ENCODE measurements at places on chromosomes 7 and 10.

DNA sequence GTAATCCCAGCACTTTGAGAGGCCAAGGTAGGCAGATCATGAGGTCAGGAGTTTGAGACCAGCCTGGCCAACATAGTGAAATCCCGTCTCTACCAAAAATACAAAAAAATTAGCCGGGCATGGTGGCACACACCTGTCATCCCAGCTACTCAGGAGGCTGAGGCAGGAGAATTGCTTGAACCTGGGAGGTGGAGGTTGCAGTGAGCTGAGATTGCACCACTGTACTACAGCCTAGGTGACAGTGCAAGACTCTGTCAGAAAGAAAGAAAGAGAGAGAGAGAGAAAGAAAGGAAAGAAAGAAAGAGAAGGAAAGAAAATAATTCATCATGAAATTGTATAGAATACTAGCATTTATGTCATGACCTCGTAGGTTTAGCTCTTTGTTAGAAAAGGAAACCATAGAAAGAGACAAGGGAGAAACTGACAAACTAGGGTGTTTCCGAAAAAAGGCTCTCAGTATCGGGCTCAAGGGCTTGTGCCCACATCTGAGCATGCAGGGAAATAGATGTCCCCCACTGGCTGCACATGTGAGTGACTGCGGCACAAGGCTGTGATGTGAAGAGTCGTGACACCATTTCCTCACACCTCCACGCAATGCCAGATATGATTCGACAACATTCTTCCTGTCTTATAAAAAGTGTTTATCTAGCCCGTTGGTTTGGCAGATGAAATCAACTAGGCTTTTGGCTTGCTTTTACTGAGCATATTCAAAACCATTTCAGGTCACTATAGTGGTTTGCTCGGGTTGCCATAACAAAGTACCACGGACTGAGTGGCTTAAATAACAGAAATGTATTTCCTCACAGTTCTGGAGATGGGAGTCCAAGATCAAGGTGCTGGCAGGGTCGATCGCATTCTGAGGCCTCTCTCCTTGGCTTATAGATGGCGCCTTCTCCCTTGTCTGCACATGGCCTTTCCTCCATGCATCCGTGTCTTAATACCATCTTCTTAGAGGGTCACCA is 2.0 kb downstream of the SRGN start:
- peak; percentile 30 for DNase-seq

DNA sequence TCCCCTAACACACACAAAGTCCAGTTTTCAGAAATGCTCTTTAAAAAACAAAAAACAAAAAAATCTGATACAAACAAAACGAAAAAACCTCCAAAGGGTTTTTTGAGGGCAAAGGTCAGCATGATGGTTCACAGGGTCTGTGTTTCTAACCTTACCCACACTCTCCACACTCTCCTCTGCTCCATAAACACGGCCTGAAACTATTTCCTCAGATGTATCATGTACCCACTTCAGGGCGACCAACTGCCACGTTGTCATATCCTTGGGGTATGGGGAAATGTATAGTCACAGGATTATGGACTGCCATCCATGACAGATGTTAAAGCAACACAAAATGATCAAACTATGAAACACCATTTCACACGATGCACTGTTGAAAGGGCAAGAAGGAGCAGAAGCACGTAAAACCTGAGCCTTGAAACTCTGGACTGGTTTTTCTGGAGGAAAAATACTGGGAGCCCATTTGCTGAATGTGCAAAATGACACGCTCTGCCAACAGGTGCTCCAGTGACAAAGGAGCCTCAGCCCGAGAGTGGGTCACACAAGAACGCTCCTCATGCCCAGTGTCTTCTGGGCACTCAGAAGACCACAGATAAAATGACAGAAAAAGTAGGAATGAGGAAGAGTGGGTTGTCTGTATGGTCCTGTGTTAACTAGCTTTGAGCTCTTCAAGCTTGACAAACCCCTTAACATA is 15.8 kb downstream of the NAPEPLD start:
- DNase-seq, result peak; percentile 47

DNA sequence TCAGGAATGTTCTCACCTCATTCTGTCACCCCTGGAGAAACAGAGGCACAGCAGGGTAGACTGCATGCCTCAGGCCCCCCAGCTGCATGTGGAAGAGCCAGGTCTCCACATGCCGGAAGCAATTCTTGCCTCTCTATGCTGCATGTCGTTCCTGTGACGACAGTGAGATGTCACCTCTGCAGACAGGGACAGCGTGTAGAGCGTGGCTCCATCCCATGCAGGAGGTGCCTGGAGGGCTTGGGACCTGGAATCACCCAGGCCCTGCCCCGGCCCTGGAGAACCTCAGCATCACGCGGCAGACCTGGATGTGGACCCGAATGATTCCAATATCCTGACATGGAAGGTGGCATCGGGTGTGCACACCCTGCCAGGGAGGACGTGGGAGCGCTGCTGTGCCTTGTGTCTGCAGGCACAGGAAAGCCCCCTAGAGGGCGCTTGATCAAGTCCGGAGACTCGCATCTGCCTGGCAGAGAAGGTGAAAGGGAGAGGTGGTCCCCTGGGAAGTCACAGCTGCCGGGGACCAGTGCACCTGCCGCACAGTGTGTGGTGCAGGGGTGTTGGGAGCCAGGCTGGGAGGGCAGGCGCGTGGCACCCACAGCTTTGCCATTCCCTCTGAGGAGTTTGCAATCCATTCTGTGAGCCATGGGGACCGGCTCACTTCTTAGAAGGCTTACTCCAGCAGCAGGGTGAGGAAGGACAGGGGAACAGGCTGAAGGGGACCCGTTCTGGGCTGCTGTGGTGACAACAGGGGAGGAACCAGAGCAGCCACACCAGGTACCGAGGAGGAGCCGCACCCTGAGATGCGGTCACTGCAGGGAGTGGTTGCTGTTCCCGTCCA is 45.3 kb upstream of the EN2 start:
- DNase-seq, result peak; percentile 80

DNA sequence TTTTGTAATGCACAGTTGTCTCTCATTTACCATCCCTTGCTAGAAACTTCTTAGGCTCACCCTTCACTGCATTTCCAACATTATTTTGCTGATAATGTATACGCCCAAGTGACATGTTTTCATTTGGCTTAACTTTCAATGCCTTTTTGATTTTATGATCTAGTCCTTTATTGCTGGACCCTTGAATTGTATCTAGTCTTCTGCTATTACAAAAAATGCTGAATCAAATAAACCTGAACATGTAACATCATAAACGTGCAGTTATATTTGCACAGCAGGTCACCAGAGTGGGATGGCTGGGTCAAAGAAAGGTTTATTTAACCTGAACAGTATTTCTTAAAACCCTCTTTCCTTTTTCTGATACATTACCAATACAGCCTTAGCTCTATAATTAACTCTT is 63.0 kb downstream of the MINDY3 start:
- DNase-seq, result no peak

GRCh38 chr10:62684911-62685310 is 119.6 kb upstream of the ADO start:
- no peak for DNase-seq

GRCh38 chr7:82247814-82248433 is 195.7 kb downstream of the CACNA2D1 start:
- DNase-seq, result peak; percentile 21

DNA sequence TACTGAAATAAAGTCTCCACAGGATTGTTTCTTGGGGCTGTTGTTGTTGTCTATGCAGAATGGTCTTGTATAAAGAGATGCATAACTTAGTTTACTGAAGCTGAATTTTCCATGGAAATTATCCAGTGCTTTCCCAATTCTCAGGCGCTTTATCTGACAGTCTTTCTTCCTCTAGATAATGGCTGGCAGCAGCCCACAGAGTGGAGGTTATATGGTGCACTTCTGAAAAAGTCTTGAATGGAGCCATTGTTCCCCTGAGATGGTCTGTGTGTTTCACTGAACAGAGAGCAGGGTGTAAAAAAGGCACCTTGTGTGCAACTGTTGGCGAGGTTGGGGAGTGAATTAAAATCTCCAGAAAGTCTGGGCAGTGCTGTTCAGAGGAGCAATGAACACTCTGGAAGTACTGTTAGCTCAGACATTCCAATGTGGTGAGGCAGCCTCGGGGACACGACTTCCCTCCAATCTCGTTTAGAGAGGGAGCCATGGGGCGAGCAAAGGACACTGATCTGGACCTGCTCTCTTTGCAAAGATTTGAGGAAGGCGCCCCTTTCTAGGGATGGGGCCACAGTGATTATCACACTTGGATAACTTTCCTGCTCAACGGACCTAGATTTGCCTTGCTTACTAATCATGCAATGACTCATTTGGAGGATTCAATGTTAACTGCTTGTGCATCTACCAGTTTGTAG is 2.0 kb upstream of the PLCE1 start:
- no peak for DNase-seq
